ENCODE measurements at places on chromosomes 11 and 22.

GRCh38 chr11:101133190-101133589 lies 3.6 kb upstream of the PGR start:
- no peak for DNase-seq

- DNase-seq = peak; percentile 78
Observed at GRCh38 chr11:61609980-61610366, 29.1 kb upstream of the SYT7 start.

DNA sequence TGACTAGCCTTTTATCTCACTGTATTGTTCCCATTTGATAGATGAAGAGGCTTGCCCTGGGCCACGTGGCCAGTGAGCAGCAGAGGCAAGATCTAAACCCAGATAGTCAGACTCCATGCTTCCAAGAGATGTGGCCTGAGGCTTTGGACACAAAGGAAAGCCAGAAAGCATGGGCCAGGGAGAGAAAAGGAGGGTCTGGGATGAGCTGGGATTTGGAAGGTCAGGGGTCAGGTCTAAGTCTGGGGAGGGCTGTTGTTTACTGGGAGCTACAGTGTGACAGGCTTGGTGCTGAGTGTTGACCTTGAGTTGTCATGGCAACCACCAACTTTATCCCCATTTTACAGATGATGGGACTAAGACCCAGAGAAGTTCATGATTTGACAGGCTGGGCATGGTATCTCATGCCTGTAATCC lies 2.1 kb downstream of the SLC35E4 start:
- DNase-seq = no peak

DNA sequence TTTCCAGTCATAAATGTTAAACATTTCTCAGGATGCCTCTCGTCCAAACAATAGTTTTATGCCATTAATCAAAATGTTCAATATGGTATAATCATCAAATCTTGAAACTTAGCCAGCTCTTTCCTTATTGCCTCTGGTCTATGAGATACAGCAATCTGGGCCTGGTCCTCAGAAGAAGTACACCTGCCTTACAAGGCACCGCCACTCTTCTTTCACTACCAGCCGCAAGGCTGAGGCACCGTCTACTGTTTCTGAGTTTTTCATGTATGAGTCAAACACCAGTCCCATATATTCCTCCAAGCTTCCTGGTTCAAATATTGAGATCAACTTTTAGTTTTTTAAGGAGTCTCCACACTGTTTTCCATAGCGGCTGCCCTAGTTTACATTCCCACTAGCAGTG lies 600.6 kb upstream of the FAT3 start:
- DNase-seq = no peak

DNA sequence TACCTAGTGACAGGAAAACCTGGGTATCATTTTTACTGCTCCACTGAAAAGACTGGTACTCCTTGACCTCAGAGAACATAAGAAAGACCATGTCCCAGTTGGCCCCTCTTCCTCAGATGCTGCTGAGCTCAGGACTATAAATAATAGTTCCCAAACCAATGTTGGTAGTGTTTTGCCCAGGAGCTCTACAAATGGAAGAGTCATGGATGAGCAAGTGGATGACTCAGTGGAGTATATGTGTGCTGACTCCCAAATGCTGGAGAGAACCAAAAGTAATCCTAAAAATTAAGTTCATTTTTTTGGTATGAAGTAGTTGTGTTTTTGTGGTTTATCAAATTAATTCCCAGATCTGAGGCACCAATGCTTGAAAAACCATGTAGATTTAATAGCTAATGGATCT lies 482.0 kb downstream of the KCNA4 start:
- no peak for DNase-seq

- no peak for DNase-seq
Observed at GRCh38 chr11:101482556-101483124, 101.2 kb downstream of the TRPC6 start.

DNA sequence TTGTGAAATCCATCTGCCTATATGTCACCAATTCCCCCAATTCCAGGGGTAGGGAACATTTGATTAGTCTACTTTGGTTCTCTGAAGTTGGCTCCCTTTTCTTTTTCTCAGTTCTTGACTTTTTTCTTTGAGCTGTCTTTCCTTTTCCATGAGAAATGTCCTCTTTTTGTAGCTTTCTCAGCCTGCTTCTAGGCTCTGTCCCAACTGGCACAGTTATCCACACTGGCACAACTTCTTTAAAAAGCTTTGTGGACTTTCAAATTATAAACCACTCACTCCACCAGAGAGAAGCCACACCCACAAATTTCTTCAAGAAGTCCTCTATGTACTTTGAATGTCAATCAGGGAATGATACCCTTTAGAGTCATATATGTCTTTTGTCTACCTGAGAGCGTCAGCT lies 100.5 kb downstream of the TTC17 start:
- no peak for DNase-seq

DNA sequence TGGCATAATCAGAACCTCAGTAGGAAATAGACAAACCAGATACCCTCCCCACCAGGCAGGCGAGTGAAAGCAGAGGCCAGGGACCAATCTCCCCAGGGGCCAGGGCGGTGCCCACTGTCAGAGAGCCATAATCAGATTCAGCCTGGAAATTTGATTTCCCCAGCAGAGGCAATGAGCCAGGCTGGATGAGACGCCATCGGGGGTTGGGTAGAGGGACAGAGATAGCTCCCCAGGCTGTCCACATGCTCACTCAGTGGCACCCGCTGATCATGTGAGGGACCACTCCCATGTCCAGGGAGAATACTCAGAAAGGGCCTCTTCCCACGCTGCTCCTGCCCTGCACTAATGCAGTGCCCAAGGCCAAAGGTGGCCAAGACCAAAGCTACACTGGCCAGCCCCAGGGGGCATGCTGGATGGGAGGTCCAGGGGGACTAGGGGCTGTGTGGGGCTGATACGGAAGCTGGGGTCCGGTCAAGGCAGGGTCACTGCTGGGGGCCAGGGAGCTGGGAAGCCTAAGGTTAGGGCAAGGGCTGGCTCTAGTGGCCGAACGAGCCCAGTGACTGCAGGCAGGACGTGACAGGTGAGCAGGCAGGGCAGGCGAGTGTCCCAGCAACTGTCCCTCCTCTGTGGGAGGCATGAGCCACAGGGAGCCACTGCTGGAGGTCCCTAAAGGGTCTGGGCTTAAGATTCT lies 19.8 kb downstream of the ARVCF start:
- DNase-seq = no peak

DNA sequence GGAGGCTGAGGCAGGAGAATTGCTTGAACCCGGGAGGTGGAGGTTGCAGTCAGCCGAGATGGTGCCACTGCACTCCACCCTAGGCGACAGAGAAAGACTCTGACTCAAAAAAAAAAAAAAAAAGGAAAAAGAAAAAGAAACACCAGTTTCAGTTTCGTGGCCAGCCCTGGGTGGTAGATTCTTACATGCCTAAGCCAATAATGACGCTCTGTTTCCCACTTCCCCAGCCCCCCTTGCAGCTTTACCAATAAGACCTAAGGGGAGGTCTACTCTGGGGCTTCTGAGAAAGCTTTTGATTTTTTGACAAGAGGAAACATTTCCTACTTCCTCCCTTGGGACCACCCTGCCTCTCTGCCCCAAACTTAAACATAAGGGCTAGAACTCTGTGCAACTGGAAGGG lies 30.0 kb upstream of the PTPRJ start:
- DNase-seq = no peak

GRCh38 chr11:41237382-41237781 lies 222.1 kb downstream of the LRRC4C start:
- no peak for DNase-seq

DNA sequence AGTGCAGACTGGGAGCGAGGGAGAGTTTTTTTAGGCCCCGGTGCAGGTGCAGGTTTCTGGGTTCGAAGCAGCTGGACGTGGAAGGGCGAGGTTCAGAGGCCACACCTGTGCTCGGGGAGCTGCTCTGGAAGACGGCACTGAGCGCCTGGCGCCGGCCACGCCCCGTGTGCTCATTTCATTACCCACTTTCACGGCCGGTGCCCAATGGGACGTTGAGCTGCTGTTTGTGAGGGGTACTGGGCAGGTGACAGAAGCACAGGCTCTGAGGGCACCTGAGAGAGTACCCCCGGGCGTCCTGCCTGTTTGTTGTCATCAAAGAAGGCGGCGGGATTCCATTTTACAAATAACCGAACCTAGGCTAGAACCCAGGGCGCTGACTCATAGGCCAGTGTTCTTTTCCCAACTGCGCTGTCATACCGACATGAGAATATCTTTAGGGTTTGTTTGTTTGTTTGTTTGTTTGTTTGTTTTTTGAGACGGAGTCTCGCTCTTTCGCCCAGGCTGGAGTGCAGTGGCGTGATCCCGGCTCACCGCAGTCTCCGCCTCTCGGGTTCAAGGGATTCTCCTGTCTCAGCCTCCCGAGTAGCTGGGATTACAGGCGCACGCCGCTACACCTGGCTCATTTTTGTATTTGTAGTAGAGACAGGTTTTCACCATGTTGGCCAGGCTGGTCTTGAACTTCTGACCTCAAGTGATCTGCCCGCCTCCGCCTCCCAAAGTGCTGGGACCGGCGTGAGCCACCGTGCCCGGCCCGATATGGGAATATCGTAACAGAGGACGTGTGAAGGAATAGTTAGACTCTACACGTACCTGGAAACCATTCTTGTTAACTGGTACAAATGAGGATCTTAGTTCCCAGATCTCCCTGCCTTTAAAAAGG lies 16.6 kb upstream of the SPTBN2 start:
- DNase-seq = peak; percentile 73

DNA sequence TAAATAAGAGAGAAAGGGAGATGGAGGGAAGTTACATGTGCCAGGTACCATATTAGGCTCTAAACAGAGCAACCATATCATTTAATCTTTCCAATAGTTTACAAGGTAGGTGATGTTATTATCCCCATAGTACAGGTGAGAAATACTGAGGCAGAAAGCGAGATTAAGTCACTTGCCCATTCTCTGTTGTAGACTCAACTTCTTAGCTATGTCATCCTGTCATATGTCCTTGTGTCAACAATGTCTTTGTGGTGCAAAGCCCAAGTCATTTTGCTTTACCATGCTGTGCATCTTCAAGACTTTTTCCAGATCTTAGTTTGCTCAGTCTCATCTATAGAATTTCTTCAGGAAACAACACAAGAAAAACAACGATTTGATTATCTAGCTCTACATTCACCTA lies 205.0 kb upstream of the E2F8 start:
- DNase-seq = no peak

DNA sequence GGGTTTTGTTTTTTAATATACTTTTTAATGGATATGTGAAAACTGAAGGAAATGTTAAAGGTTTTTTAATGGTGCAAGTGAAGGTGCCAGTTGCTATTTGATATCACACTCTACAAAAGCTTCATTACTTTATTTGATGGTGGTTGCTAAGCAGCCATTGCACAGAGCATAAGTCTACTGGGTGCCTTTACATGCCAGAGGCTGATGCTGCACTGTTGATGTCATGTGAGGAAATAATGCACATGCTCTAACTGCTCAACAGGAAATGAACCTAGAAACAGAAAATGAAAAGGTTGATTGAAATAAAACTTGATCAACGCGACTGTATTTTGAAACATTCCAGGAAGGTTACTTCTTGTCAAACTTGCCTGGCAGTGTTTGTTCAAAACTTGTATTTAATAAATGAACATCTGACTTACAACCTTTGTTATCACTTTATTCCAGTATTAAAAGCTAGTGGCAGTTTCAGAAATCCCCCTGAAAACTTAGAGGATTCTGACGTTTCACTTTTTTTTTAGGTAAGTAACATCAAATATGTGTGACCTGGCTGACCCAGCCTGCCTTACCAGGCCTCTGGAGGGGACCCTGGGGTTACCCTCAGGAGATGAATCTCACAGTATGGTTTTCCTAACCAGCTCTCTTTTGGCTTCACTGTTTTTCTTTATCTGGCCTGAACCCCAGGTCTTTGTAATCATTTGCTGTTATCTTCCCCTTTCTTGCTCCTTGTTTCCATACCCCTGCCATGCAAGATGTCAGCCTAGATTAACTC lies 2.4 kb upstream of the ATP5MG start:
- no peak for DNase-seq

GRCh38 chr22:36595940-36596339 lies 67.0 kb upstream of the EIF3D start:
- DNase-seq = no peak

GRCh38 chr11:106879029-106879428 lies 139.2 kb downstream of the GUCY1A2 start:
- DNase-seq = no peak

DNA sequence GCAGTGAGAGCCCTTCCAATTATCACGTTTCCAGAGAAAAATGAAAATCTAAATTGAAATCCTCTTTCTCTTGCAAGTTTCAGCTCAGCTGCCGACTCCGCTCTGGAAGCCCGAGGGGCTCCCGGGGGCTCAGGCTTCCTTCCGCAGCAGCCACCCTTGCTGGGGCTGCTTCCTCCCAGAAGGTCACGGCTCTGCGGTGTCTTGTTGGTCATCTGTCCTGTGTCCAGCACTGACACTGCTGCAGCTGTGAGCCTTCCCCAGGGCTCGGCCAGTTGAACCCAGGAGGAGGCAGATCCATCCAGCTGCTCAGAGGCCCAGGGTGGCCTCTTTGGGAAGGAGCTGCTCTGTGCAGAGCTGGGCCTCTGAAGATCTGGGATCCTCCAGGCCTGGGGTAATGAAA lies 1337.2 kb downstream of the TBC1D22A start:
- DNase-seq = no peak

- DNase-seq = peak; percentile 58
Observed at GRCh38 chr11:128235958-128236357, 351.4 kb downstream of the ETS1 start.

DNA sequence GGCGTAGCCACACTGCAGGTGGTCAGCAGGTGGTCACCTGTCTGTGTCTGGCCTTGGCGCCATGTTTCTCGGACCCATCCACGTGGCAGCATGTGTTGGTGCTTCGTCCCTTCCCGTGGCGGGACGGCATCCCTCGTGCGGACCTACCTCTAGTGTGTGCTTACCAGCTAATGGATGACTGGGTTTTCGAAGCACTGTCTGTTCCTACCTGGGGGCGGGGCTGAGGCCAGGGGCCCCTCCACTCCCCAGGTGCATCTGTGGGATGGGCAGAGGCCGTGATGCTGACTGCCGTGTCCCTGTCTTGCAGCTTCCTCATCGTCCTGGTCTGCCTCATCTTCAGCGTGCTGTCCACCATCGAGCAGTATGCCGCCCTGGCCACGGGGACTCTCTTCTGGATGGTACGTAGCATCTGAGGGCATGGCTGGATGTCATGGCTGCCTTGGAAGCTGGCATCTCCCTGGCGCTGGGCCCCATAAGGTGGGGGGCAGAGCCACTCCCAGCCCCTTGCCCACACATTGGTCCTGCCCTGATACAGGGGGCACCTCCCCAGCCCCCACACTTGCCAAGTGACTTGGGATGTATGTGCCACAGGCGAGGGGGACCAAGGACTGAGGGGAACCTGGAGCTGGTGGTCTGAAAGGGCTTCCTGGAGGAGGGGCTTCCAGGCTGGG lies 82.9 kb downstream of the KCNQ1 start:
- no peak for DNase-seq

DNA sequence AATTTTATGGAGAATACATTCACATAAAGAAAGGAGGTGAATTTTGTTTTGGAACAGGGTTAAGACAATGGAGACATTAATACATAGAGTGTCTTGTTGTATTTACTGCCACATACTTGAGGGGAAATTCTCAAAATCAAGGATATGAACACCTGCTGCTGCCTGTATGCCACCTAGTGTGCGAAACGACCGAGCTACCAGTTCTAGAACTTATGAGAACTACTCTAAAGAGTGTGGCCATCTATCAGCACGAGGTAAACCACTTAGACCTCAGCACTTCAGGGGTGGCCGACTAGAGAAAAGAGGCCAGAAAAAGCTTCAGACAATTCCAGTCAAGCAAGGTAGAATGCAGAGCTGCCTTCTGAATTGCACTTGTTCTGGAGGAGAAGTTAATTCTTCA lies 1.5 kb upstream of the AGBL2 start:
- DNase-seq = no peak

- no peak for DNase-seq
Observed at GRCh38 chr11:95652002-95652472, 137.5 kb downstream of the FAM76B start.

- DNase-seq = no peak
Observed at GRCh38 chr11:22151649-22152197, 41.2 kb upstream of the ANO5 start.
